ENCODE measurements at places on chromosomes 7 and 10.

GRCh38 chr7:495326-495725 lies 24.3 kb downstream of the PDGFA start:
- DNase-seq = no peak

DNA sequence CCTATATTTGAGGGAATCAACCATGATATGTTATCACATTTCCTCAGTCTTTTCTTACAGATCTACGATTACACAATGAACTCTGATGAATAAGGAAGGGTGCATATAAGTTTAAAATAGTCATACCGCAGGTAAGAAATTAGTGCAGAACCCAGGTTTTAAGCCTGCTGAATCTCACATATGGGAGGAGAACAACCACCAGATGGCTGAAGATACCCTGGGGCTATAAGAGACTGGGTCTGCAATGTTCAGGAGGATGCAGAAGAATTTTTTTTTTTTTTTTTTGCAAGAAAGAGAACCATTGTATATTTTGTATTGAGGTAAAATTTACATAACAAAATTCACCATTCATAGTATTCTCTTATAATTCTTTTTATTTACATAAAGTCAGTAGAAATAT lies 372.3 kb upstream of the MYO3A start:
- DNase-seq = no peak

GRCh38 chr7:150820148-150820547 lies 19.6 kb downstream of the TMEM176A start:
- no peak for DNase-seq

DNA sequence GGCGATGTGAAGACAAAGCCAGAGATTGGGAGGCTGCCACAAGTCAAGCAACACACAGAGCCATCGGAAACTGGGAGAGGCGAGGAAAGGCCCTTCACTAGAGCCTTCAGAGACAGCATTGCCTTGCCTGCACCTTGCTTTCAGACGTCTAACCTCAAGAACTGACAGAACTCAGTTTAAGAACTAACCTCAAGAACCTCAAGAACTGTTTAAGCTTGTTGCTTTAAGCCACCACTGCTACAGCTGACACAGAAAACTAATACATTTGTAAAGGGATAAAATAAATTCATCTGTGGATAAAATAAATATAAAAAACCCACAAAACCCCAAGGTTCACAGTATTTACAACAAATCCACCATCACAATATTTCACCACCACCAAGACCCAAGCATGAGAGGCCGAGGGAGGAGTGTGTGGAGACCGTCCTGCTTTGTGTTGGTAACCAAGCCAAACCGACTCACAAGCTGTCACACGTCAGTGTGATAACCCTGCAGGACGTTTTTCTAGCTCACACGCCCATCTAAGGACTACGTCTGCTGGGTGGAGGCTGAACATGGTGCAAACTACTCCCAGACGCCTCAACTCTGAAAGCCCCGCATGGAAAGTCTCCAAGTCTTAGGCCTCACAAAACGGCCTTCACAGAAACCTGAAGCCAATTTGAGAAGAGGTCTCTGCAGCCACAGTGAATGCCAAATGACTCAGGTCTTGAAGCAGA lies 116.8 kb downstream of the ABLIM1 start:
- peak; percentile 48 for DNase-seq

GRCh38 chr10:21754410-21755011 lies 220.5 kb downstream of the MLLT10 start:
- DNase-seq = no peak

GRCh38 chr10:123496996-123497660 lies 169.0 kb upstream of the GPR26 start:
- no peak for DNase-seq

DNA sequence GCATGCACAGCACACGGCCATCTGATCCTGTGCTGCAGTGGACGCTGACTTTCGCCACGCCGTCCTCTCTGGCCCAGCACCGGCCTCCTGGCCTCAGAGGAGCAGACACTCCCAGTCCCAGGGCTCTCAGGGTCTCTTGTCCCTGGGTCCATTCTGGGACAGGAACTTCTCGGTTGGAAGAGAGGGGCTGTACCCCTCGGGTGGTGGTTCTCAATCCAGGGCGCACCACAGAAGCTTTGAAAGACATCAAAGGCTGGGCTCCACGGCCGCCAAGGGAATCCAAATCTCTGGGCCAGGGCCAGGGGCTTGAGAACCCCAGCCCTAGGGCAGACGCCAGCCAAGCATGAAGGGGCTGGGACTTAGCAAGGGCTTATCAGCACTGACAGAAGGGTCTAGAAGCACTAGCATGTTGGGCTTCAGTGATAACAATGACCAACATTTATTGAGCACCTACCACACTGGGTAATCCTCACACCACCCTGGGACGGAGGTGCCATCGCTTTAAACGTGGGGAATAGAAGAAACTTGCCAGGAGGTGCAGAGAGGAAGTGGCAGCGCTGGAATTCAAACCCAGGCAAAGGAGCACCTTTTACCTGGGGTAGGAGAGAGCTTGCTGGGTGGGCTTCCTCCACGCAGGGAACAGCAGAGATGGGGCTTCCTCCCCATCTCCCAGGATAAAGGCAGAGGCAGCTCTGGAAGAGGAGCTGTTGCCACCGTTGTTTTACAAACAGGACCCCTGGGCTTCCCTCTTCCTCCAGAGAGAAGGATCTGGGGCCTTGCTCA lies 1.8 kb upstream of the PYROXD2 start:
- DNase-seq = no peak

- no peak for DNase-seq
Measured at GRCh38 chr10:13883636-13884444, 297.1 kb downstream of the PRPF18 start.

DNA sequence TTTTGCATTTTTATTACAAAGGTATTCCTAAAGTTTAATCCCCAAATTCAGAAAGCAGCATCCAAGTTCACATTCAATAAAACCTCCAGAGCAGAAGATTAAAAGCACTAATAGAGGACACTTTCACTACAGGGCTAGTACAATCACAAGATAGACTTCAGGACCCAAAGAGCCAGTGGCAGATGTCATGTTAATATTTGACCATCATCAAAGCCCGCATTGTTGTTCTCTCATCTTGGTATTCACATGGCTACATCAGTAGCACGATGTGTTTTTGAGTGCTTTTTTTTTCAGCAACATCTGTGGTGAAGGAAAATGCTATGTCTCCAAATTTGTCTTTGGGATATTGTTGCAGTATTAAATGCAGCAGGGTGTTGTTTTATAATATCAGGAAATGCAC lies 134.3 kb downstream of the ARL4A start:
- no peak for DNase-seq

GRCh38 chr7:12594122-12594897 lies 23.8 kb downstream of the SCIN start:
- no peak for DNase-seq

- DNase-seq = no peak
Measured at GRCh38 chr10:24894309-24894708, 58.1 kb downstream of the PRTFDC1 start.

DNA sequence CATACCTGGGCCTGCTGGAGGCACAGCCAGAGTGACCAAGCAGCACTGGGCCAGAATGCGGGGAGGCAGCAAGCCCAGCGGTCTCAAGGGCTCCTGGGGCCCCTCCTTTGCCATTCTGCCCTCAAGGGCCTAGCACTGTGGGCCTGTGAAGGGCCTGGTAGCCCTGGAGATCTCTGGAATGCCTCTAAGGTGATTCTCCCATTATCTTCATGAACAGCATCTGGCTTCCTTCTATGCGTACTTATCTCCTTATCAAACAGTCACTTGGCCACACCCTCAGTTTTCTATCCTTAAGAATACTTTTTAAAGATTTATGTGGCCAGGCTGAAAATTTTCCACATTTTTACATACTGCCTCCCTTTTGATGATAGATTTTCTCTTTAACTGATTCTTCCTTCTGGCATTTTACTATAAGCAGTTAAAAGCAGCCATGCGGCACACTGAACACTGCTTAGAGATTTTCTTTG lies 67.5 kb upstream of the CCNY start:
- no peak for DNase-seq

DNA sequence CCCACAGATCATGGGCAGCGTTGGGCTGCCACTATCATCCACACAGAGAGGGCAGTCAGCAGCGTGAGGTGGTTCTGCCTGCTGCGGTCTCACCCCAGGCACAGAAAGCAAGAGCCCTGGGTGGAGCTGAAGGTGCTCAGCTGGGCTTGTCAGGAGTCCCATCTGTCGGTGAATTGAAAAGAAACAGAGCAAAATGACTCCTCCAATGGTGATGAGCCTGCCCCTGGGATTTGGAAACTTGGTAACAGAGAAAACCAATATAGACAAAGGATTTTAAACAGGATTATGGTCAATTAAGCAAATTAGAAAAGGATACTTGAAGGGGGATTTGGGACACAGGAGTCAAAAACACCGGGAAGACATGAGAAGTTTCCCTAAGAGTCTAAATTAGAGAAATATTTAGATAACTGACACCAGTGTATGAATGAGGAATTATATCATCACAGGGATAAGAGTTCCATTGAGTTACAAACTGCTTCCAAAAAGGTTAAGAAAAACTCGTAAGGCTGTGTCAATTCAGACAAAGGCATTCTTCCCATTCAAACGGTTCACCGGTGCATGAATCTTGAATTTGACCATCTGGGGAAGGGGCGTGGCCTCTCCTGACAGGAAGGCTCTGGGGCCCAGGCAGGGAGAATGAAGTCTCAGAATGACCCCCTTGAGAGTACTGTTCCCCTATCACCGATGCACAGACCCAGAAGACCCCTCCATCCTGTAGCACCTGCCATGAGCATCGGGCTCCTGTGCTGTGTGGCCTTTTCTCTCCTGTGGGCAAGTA lies 70.0 kb upstream of the PRSS58 start:
- DNase-seq = no peak

GRCh38 chr7:34327681-34328080 lies 330.3 kb upstream of the NPSR1 start:
- no peak for DNase-seq

- DNase-seq = no peak
Measured at GRCh38 chr10:110209926-110210673, 2.7 kb downstream of the MXI1 start.

DNA sequence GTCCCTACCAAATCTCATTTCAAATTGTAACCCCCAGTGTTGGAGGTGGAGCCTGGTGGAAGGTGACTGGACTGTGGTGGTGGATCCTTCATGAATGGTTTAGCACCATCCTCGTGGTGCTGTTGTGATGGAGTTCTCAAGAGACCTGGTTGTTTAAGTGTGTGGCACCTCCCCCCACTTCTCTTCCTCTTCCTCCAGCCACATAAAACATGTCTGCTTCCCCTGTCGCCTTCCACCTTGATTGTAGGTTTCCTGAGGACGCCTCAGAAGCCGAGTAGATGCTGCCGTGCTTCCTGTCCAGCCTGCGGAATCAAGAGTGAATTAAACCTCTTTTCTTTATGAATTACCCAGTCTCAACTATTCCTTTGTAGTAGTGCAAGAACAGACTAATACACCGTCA lies 21.0 kb downstream of the GRB10 start:
- DNase-seq = no peak

- DNase-seq = no peak
Measured at GRCh38 chr7:157263156-157263555, 73.6 kb upstream of the DNAJB6 start.

- DNase-seq = no peak
Measured at GRCh38 chr10:128875956-128876736, 590.9 kb upstream of the MGMT start.

- DNase-seq = no peak
Measured at GRCh38 chr10:6562221-6562620, 17.9 kb downstream of the PRKCQ start.

GRCh38 chr7:70752794-70753241 lies 379.1 kb upstream of the GALNT17 start:
- no peak for DNase-seq

DNA sequence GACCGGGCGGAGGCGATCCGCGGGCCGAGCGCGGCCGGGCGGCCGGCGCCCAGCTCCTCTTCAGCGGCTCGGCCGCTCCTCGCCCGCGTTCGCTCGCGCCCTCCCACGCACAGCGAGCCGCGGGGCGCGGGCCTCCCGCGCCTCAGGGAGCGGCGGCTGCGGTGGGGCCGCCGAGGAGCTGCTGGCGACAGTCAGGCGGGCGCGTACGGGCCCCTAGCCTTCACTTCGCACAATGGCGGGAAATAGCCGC lies at the start of gene MCMBP:
MCMBP (minus strand) TSS at position 234 of the 250 bp plus-strand sequence. CDS start 259 bp downstream, outside the sequence.
- DNase-seq = no peak

GRCh38 chr10:72146071-72146470 lies 57.7 kb upstream of the SPOCK2 start:
- no peak for DNase-seq

DNA sequence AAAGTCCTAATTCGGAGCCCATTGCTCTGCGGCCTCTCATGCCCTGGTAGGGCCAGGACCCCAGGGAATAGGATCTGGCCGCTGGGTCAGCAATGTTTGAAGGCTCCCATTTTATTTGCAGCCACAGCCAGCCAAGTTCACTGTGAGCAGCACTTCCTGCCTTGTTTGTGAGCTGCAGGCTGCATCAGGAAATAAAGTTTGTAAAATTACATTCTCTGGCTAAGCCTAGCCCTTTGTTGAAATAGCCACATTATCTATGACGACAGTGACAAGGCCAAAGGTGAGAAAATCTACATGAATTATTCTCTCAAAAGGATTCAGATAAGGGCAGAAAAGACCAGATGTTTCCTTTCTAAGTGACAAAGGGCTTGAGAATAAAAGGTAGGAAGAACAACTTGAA lies 23.7 kb upstream of the ITGB1 start:
- DNase-seq = no peak

DNA sequence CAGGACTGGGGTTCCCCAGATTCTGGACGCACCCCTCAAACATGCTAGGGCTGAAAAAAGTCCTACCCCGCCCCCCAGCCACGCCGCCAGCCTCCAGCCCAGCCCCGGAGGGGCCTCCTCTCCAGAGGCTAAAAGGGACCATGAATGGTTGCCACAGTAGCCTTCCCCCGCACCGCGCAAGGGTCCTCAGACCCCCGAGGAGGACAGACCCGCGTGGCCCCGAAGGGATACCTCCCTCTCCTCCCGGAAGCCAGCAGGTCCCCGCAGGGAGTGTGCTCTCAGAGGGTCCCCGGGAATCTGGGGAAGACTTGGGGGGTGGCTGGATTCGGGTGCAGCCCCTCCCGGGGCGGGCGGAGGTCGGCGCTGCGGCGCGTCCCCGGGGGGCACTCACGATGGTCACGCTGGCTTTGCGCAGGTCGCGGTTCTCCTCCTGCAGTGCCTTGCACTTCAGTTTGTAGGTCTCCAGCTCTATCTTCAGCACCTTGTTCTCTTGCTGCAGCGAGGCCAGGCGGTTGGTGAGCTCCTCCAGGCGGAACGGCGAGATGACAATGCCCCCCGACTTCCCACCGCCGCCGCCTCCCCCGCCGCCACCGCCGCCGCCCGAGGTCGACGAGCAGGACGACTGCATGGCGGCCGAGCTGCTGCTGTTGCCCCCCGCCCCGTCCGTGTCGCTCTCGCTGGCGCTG lies 482 bp downstream of the CCDC6 start:
- no peak for DNase-seq
